ENCODE measurements at places on chromosomes 11 and 22. TPM values are rescaled to one million over a fixed set of nuclear protein-coding genes. Genes with fewer than 3 reads are reported as not detected.

Gene PAMR1
- 0.84 TPM for total RNA-seq

Gene KRTAP5-1
- not detected for total RNA-seq

Gene CHRM1
- not detected for total RNA-seq

Gene SCN2B
- 0.07 TPM for total RNA-seq

DNA sequence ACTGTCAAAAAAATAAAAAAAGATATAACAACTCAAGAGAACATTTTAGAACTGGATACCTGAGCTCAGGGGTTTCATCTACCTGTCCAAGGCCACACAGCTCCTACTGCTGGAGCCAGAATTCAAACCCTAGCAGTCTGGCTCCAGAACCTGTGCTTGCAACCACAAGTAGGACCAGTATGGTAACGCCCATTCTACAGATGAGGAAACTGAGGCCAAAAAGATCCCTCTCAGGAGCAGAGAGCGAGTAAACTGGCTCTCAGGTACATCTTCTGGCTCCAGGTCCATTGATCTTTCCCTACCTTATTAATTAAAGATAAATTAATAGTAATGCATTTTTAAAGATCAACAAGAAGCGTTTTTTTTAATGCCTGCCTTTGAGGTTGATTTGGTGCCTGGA, 19.2 kb downstream of the P2RX3 start:
- no peak for DNase-seq

GRCh38 chr11:31059529-31059928, 310.0 kb downstream of the DCDC1 start:
- DNase-seq, result no peak

GRCh38 chr22:49232319-49233067, 595.2 kb downstream of the BRD1 start:
- DNase-seq, result no peak

DNA sequence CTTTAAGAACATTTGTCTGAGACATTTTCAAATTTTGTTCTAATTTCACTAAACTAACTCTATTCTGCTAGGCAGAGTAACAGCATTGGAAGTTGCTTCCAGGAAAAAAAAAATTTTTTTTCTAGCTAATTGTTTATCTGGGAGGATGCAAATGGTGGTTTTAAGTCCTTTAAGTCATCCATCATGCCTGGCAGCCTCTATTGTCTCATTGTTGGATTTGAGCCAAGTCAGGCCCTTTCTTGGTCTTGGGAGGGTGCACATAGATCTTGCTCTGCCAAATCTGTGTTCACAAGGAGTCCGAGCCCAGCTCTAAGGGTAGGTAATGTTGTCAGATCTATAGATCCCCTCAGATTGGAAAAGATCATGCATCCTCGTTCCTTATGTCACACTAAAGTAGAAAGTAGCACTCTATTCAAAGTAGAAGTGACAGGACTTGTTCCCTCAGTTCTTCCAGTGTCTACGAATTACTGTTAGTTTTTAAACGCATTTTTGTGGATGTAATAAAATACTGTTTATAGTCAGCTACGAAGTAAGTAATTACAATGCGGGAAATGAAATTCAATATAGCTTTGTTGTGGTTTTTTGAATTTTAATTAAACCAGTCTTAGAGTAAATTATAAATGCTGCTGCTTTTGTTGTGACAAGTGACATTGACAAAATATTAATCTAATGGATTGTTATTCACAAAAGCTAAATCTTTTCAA, 166.0 kb upstream of the RASSF10 start:
- no peak for DNase-seq

GRCh38 chr11:126188332-126189108, 22.9 kb downstream of the RPUSD4 start:
- DNase-seq, result no peak

GRCh38 chr11:17314232-17314547, 37.4 kb upstream of the NCR3LG1 start:
- peak; percentile 18 for DNase-seq

DNA sequence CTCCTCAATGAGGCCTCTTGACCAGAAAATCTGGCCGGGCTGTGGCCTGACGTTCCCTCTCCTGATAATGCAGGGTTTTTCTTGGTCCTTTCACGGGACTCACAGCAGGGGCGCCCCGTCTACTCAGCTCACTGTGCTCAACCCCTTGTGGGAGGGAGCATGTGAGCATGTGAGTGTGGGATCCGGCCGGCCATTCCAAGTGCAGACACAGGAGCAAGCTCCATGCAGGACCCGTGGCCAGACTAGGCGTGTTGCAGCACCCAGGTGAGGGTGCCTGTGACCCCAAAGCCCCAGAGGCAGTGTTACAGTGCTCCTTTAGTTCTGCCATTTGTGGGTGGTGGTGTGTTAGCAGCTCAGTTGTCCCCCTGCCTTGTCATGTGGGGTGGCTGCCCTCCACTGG, 18.0 kb downstream of the DHCR7 start:
- no peak for DNase-seq

DNA sequence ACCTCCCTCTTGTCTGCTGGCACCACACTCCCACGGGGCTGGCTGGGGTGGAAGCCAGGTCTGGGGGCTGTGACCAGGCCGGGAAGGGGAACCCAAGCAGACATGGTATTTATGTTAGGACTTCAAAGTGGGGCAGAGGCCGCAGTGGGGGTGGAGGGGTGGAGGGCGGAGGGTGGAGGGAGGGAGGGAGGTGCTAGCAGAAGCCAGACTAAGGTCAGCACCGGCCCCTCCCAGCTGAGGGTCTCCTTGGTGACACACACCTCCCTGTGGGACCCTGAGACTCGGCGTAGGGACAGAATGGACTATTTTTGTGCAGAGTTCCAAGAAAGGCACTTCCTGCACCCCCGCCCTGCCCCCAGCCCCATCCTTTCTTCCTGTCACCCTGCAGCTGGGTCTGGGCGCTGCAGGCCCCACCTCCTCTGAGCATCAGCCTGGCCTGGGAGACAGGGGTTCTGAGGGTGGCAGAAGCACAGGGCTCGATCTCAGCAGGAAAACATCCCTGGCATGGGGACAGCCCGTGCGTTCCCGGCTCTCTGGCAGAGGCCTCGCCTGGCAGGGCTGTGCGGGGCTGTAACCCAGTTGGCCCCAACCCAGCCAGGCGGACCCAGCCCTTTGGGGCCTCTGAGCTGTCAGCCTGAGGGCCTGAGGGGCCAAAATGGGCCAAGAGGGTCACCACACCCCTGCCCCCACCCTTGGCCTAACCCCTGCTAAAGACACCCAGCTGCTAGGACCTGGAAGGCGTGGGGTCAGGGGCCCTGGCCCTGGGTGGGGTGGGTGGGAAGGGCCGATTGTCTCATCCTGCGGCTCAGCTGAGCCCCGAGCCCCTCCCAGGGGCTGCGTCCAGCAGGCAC, 9.6 kb upstream of the CD248 start:
- no peak for DNase-seq

DNA sequence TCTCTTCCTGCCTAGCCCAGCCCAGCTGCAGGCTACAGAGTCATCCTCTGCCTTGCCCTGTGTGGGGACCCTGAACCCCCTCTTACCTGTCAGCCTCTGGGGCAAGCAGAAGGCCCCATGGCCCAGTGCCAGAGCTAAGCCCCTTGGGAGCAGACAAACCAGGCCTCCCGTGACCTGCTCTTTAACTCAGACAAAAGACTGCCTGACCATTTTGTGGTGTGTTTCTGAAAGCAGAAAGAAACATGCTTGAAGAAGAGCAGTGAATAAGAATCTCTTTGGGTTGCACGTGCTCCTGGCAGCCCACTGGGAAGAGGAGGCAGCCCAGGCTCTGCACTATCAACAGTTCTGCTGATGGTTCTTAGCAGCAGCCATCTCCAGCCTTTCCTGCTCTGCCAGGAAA, 118.6 kb downstream of the GRIK4 start:
- no peak for DNase-seq
